ENCODE measurements at places on chromosomes 11 and 22.

DNA sequence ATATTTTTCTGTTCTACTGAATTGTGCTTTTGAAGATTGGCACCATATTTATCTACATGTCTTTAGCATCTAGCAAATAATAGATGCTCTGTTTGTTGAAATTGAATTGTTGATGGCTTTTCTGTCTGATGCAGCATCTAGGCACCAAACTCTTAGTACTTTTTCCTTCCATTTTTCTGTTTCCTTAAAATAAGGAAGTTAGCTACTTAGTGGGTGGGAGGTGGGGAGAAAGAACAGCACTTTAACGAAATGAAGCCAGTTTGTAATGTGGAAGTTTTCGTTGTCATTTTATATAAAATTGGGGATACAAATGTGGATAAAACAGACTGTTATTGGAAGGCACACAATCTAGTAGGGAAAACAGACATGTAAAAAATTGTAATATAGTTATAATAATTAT lies 76.6 kb downstream of the HIPK3 start:
- DNase-seq, result no peak

GRCh38 chr11:112004389-112004788 lies 20.8 kb upstream of the DLAT start:
- DNase-seq, result no peak

DNA sequence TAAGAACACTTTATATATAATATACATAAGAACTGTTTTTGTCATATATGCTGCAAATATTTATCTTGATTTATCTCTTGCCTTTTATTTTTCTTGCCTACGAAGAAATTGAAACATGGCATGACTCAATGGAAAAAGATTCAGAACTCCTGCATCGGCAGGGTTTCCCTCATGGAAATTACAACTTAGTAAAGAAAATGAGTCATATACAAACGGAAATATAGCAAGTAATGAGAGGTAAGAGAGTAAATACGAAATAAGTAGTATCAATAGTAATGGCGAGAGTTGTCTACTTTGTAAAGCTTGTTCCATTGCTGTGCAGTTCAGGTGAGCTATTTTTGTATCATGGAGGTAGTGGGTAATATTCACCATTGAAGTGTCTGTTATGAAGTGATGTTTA lies 350.4 kb downstream of the DDX10 start:
- DNase-seq, result no peak

GRCh38 chr11:134471716-134472455 lies 59.8 kb upstream of the B3GAT1 start:
- no peak for DNase-seq

DNA sequence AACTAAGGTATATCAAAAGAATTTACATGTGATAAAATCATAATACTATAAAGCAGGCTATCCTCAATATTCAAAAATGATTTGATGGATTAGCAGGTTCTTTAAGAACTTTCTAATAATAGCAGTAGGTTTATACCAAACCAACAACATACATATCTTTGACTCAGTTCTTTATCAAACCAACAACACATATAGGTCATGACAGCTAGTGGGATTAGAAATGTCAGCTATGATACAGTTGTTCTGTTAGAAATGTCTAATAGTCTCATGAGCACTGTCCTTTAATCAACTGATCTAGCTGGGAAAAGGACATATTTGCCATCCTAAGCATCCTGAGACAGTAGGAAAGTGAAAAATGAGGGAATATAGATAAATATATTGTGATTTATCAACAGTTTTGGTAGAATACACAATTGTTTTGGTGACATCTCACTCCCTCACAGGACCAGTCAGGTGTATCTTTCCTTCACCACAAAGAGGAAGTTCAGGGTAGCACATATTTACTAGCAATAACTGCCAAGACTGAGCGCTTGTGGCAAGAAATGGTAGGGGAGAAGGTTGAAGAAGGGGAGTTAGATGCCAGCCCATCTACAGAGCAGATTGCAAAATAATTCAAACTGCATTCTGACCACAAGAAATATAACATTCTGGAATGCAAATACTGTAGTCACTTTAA lies 90.8 kb upstream of the APOA1 start:
- DNase-seq, result no peak

DNA sequence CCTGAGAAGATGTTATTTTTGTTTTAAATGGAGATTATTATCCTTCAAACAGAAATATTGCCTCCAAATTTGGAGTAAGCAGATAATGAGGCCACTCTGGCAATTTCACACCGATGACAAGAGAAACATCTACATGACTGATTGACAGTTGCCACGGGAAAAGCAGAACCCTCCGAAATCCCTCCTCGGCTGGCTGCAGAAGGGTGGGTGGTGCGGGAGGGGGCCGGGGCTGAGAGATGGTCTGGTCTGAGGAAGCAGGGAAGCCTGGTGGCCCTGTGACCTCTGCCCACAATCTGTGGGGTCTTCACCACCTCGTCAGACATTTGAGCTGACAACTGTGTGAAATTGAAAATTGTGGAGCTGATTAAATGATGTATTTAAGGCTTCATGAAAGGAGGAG lies 503.2 kb downstream of the MN1 start:
- DNase-seq, result no peak

DNA sequence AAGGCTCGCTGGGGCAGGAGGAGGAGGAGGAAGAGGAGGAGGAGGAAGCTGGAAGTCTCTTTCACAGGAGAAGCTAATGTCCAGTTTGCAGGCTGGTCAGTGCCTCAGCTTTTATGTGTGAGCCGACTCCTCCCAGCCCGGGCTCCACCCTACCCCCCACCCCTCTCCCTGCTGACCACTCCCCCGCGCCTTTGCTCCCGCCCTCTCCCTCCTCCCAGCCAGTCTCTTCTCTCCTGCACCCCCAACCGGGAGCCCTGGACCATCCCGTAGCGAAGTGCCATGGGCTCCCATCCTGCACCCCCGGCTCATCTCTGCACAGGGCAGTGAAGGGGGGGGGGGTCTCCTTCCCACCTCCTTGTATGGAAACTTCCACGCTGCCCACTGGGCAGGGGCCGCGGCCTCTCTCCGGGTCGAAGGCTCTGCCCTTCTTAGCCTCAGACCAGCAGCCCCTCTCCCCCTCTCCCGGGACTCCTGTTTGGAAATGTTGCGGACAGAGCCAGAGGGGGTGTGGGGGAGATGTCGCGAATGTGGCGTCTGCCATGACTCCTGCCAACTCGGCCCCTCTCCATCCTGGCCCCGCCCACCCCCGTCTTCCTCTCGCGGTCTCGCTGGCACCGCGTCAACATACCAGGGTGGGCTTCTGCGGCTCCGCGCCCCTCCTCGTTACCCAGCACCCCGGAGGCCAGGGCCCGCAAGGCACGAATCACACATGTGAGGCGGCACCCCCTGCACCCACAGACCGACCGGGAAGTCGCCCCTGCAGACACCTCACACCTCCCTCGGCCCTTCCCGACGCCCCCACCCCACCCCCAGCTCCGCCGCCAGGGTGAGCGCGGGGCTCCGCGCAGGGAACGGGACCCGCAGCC lies 1.8 kb downstream of the IGF2 start:
- DNase-seq, result no peak

DNA sequence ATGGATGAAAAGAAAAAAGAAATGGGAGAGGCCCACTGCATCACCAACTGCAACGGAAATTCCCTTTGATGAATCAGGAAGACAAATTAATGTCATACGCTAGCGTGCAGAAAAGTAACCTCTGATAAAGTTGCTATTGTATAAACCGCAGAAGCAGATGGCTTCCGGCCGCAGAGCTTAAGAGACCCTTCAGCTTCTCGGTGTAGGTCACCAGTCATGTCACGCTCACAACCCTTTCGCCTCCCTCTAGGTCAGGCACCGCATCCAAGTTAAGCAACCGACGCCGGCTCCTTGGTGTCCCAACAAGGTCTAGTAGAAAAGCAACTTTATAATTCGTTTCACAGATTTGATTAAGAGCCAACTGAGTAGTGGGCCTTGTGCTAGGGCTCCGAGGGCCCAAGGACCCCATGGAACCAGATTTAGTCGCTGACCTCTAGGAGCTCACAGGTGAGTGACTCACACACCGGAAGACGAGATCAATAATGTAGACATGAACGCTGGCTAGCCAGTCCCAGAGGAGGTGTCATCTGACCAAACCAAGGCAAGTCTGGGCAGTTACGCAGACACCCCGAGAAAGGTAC lies 1.2 kb upstream of the ZFP91 start:
- DNase-seq, result peak; percentile 69

DNA sequence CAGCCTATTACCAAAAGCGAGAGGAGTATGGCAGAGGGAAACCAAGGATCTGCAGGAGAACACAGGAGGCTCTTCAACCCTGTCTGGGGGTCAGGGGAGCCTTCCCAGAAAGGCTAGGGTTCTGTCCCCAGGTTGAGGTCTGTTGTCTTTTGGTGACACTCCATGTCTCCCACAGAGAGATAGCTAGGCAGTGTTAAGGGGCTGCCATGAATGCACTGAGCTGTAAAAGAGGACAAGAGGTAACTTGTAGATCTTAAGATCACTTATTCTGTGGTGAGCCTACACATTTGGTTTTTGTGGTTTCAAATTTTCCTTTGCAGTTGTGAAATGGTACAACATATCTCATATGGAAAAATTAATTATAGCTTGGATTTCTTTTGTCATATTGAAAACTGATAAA lies 6.0 kb upstream of the ACER3 start:
- peak; percentile 3 for DNase-seq

- no peak for DNase-seq
Measured at GRCh38 chr22:47437110-47437509, 674.7 kb downstream of the TBC1D22A start.

GRCh38 chr11:76935042-76935441 lies 74.3 kb downstream of the ACER3 start:
- DNase-seq, result no peak
